Occipital lobe (tissue), 3 donors: ENCODE measurements at places on chromosomes 2 and 18. TPM values are rescaled to one million over a fixed set of nuclear protein-coding genes. Genes with fewer than 3 reads are reported as not detected.

The BOK gene
- total RNA-seq = 22.8 TPM

The ADRA2B gene
- total RNA-seq = not detected

The TDRD15 gene
- 3.0 TPM for total RNA-seq

The C2orf78 gene
- total RNA-seq = not detected

The FSHR gene
- total RNA-seq = not detected

The HDHD2 gene
- 30.3 TPM for total RNA-seq

The TANK gene
- total RNA-seq = 89.5 TPM

The GPR55 gene
- not detected for total RNA-seq

The OSBPL6 gene
- total RNA-seq = 22.3 TPM

The MALT1 gene
- 25.4 TPM for total RNA-seq

The CNGA3 gene
- 4.4 TPM for total RNA-seq

The DCDC2C gene
- total RNA-seq = 0.62 TPM

The ASB18 gene
- 0.78 TPM for total RNA-seq

The BOLA3 gene
- total RNA-seq = 24.5 TPM

The OTOS gene
- 0.94 TPM for total RNA-seq

The CGREF1 gene
- total RNA-seq = 17.3 TPM

The TXNDC2 gene
- not detected for total RNA-seq

The NT5C1B gene
- total RNA-seq = not detected

The ADGRF3 gene
- total RNA-seq = 0.16 TPM

The RTP5 gene
- 2.5 TPM for total RNA-seq

The GPR35 gene
- 0.31 TPM for total RNA-seq

The DPP10 gene
- total RNA-seq = 76.7 TPM

The HJURP gene
- 1.9 TPM for total RNA-seq

The MDH1B gene
- 2.5 TPM for total RNA-seq

The FOXI3 gene
- total RNA-seq = 0.47 TPM

The ANKRD29 gene
- 1.2 TPM for total RNA-seq

The CAPN14 gene
- 1.4 TPM for total RNA-seq

The TLX2 gene
- not detected for total RNA-seq

The CAPN13 gene
- total RNA-seq = 0.16 TPM

The USP34 gene
- total RNA-seq = 226 TPM

The TSN gene
- 78.3 TPM for total RNA-seq

The REG3G gene
- total RNA-seq = not detected

The OR6B2 gene
- total RNA-seq = not detected

The RAB27B gene
- 35.1 TPM for total RNA-seq

The NYAP2 gene
- 7.8 TPM for total RNA-seq

The SS18 gene
- total RNA-seq = 68.0 TPM

The DNAJC5G gene
- not detected for total RNA-seq

The SEC11C gene
- total RNA-seq = 56.0 TPM

The CNTNAP5 gene
- 41.0 TPM for total RNA-seq

The CASP8 gene
- total RNA-seq = 2.2 TPM

The VWA3B gene
- 0.31 TPM for total RNA-seq

The HOXD1 gene
- not detected for total RNA-seq

The SLC11A1 gene
- total RNA-seq = 1.7 TPM

The KIAA2012 gene
- total RNA-seq = 0.47 TPM

The DES gene
- total RNA-seq = 2.3 TPM

The PLCD4 gene
- total RNA-seq = 0.31 TPM
